ENCODE measurements at places on chromosomes 1 and 21. TPM values are rescaled to one million over a fixed set of nuclear protein-coding genes. Genes with fewer than 3 reads are reported as not detected.

- no peak for DNase-seq
Measured at GRCh38 chr1:204319462-204319861, 40.3 kb downstream of the PLEKHA6 start.

GRCh38 chr1:207978441-207978840, 67.5 kb upstream of the CD34 start:
- no peak for DNase-seq

GRCh38 chr1:229105109-229105508, 165.8 kb upstream of the RAB4A start:
- no peak for DNase-seq

DNA sequence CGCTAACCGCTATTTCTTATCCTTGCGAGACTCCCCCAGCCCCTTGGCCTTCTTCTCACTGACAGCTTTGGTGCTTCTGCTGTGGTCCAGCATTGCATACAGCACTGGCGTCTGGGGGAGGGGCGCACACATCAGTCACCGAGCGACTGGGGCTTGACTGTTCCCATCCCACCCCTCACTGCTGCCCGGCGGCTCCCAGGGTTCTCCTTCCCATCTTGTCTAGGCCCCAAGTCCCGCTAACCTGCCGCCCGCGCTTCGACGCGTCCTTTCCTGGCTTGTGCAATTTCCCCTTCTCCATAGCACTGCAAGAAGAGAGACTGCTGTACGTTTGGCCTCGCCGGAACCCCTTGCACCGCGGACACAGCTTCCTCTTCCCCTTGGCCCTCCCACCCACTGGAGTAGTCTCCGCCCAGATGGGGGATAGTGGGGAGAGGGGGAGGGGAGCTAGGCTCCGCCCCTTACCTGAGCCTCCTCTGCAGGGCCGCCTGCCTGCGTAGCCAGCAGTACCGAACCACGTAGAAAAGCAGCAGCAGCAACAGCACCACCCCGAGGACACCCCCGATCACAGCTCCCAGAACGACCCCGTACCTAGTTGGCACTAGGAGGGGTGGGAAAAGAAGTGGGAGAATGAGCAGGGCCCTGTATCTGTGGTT, 3.8 kb downstream of the MPZ start:
- peak; percentile 81 for DNase-seq

- DNase-seq: peak; percentile 56
Measured at GRCh38 chr1:22850681-22851080, 122.0 kb downstream of the LACTBL1 start.

DNA sequence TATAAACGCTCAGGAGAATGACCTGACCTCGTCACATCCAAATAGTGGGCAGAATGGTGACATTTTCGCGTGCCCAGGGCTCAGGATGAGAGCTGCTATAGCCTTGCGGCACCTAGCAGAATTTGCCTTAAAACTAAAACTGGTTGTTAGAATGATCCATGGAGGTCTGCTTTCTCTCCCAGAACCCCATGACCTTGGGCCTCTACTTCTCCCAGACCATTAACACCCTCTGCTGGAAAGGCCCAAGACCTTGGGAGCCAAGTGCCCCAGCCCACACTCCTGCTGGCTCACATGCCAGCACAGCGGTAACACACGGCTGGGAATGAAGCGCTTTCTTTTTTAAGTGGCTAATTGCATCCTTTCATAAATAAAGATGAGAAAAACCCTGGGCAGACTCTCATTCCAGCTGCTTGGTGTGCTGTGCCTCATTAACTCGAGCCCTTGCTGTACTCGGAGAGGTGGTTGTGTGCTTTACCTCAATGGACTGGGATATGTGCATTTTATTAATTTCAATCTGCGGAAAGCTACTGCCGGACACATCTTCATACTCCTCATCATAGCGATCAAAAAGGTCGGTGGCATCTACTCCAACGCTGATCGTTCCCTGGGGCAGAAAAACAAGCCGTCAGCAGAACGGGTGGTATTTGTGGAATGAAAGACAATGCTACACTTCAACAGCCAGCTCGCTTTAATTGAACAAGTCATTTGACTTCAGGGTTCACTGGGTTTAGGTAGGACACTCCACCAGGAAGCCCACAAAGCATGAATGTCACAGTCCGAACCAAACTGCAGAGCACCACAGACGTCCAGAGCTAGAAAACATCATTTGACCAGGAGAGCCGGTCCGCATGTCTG, 29.0 kb downstream of the THAP3 start:
- DNase-seq: no peak

- DNase-seq: no peak
Measured at GRCh38 chr1:44302541-44302940, 52.5 kb downstream of the ERI3 start.

DNA sequence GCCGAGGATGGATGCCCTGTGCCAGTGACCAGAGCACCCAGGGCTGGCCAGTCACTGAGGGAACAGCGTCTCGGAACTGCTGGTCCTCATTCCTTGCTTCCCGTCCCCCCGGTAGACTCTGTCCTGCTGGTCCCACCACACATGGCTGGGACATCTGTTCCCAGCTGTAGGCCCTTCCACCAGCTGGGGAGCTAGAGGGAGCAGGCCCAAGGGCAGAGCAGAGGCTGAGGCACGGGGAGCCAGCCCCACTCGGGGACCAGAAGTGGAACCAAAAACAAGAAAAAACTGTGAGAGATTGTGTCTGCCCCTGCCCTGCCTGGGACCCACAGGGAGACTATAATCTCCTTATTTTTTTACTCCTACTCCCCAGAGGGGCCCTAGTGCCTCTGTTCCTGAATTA, 23.8 kb downstream of the ATP8B2 start:
- DNase-seq: no peak

GRCh38 chr1:160115545-160116282, at the start of gene ATP1A2:
TSS of gene ATP1A2 (plus strand) at chr1:160115759. CDS start at chr1:160115862, 103 bp downstream.
- peak; percentile 87 for DNase-seq

DNA sequence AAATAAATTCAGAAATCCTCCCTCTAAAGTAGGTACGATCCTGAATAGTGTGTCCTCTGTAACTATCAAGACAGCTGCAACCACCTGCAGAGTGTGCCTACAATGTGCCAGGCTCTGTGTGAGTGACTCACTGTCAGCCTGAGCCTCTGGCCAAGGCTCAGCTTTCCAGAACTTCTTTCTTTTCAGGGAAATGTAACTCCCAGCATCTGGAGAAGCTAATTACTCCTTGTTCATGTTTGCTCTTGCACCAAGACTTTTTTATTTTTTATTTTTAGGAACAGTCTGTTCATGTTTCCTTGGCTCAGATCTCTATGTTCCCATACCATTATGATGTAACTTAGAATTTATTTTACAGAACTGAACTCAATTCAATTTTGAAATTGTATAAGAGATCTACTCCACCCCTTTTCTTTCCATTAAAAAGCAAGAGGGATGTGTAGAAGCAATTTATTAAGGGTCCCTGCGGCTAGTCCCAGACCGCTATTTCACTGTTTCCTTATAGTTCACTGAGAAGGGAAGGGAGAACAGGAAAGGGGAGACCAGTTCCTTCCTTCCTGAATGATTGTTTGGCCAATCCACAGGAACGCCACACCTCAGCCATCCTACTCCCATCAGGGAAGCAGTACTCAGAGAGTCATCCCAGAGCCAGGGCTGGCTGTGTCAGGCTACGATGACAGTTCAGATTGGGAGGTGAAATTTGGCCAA, 112.4 kb upstream of the ZNF648 start:
- peak; percentile 66 for DNase-seq

DNA sequence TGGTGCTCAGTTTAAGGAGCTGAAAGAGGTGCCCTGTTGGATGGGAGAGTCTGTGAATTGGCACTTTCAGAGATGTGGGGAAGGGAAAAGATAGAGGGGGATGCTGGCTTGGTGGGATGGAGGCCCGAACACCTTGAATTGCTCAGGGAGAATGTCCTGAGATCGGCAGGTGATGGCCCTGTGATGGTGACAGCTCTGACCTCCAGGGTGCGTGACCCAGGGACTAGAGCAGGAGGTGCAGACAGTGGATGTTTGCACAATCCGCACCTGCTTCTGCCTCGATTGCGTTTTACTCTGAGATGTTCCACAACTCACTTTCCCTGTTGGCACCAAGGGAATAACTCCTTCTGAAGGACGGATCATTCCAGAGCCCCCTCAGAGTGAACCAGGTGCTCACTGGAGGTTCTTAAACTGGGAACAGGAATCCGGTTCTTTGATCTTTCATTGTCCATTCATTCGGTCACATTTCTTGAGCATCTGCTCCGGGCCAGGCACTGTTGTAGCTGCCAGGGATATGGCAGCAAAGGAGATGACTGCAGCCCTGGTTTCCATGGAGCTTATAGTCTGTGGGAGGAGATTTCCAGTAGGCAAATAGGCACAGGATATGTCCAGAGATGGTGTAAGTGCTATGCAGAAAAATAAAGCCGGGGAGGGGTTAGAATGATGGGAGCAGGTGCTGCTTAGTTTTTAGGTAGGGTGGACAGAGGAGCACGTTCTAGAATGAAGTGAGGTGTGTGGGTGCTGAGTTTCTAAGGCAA, 226.6 kb upstream of the TMEM51 start:
- no peak for DNase-seq

DNA sequence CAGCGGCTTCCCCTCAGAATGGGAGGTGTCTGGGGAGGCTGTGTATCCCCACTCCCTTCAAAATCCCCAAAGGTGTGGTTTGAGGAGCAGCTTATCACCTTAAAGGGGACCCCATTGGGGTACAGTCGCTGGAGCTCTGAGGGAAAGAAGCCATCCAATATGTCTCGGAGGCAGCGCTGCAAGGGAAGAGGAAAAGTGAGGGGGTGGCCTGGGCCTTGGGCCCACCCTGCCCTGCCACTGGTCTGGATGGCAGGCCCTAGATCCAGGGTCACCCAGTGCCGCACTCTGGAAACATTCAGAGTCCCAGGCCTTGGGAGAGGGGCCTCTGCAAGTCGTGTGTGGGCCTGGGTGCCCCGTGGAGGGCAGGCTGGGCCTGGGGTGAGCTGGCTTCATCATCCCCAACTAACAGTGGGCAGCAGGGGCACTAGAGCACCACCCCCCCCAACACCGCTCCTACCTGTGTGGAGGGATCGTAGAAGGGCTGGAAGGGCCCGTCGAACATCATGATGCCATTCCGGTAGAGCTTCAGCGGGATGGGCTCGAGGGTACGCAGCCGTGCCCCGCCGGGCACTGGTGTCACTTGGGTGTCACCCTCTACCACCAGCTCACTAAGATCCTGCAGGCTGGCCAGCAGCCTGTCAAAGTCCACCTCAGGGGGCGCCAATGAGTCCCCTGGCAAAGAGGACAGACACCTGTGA, 5.6 kb downstream of the SH3BGRL3 start:
- DNase-seq: no peak

The PGLYRP3 gene
- not detected for polyA plus RNA-seq

The S100A9 gene
- 202 TPM for polyA plus RNA-seq

The BRDT gene
- polyA plus RNA-seq: not detected

The SERPINC1 gene
- 0.33 TPM for polyA plus RNA-seq

The LCE1B gene
- not detected for polyA plus RNA-seq

The MAP10 gene
- 1.6 TPM for polyA plus RNA-seq

The DVL1 gene
- 110 TPM for polyA plus RNA-seq

The BTG3 gene
- 16.1 TPM for polyA plus RNA-seq

The EDARADD gene
- 0.91 TPM for polyA plus RNA-seq
